ENCODE measurements at places on chromosomes 12 and 14. TPM values are rescaled to one million over a fixed set of nuclear protein-coding genes. Genes with fewer than 3 reads are reported as not detected.

The RERGL gene
- total RNA-seq: not detected

GRCh38 chr12:6066651-6067050 lies 57.8 kb downstream of the VWF start:
- H3K27me3 ChIP-seq: no peaks in the 10 kb centered on the region
- H3K36me3 ChIP-seq: no peaks in the 10 kb centered on the region
- no peak overlapping the region for H3K27ac ChIP-seq
- peaks cover 14% of the 10 kb centered on the region for H3K4me1 ChIP-seq
- DNase-seq: no peak
- no peak overlapping the region for H3K4me3 ChIP-seq

The CFAP54 gene
- 0.15 TPM for total RNA-seq

DNA sequence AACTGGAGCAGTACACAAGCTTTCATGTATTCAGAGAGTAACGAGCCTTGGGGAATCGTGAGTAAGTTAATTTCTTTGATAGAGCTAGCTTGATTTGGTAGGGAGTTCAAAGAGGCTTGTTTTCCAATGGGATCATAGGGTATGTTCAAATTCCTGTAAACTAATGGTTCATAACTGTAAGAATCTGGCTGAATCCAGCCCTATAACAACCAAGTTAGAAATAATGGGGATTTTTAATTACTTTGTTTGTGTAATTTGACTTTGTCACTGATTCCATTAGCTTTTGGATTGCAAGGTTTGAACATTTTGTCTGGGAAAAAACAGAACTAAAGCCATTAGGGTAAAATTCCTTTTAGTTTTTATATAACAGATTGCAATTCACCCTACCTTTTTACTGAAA lies 94.0 kb downstream of the WNK1 start:
- H3K27me3 ChIP-seq: no peaks in the 10 kb centered on the region
- no peak overlapping the region for H3K4me3 ChIP-seq
- H3K27ac ChIP-seq: no peak overlapping the region
- no peaks in the 10 kb centered on the region for H3K36me3 ChIP-seq
- no peaks in the 10 kb centered on the region for H3K4me1 ChIP-seq

- no peak for DNase-seq
- H3K4me1 ChIP-seq: no peaks in the 10 kb centered on the region
- no peaks in the 10 kb centered on the region for H3K36me3 ChIP-seq
- H3K27me3 ChIP-seq: no peaks in the 10 kb centered on the region
Measured at GRCh38 chr12:78885466-78885865, 20.9 kb downstream of the SYT1 start.
